Mesenteric fat pad (tissue), 1 donor: ENCODE measurements at places on chromosomes 3 and 15. TPM values are rescaled to one million over a fixed set of nuclear protein-coding genes. Genes with fewer than 3 reads are reported as not detected.

DNA sequence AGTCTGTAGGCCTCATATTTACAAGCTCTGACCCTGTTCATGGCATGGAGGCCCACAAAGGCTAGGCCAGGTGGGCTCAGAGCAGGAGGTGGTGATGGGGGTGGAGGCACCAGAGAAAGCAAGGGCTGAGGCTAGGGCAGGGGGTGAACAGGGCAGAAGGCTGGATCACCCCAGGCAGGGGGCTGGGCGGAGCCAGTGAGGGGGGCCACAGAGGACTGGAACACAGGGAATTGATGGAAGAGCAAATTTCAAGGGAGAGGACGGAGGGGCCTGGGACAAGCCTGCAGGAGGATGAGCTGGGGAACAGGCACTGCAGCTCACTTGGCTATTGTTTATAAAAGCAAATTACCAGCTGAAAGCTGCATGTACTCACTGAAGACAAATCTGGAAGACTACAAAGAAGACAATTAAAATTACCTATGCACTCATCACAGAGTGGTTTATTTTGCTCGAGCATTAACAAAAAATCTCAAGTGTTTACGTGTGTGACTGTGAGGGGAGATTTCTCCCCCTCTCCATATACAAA is 11.0 kb downstream of the TNFAIP8L3 start:
- no peak for DNase-seq

DNA sequence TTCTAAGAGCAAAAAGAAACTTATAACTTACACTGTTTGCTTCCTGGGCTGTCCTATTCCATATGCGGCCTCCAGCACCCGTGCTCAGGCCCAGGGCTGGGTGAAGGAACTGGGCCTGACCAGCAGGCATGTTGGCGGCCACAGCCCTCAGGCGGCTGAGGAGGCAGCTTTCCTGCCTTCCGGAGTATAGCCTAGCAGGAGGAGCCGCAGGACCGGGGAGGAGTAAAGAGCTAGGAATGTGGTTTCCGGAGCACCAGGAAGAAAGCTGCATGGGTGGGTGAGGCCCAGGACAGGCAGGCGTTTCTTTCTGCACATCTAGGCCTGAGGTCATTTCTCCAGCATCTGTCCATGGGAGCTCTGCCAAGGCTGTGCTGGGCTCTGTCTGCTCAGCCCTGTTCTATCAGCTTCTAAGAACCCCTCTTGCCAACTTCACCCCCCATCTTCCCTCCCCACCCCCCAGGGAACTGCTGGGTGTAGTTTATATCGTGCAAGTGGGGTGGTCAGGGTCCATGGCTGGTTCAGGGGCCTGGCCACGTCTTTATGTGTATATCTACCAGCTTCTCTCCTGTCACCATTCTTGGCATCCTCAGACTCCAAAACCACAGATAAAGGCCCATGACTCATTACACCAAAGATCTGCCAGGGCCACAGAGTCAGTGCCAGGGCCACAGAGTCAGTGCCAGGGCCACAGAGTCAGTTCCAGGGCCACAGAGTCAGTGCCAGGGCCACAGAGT is 7.8 kb upstream of the KIF7 start:
- DNase-seq, result peak; percentile 89

- no peak for DNase-seq
These were observed 130.6 kb upstream of the FHIT start for GRCh38 chr3:61381745-61382392.

- no peak for DNase-seq
These were observed 246.5 kb upstream of the PEX5L start for GRCh38 chr3:180283251-180283650.

GRCh38 chr3:149011676-149012075 is 20.3 kb downstream of the GYG1 start:
- no peak for DNase-seq

- no peak for DNase-seq
These were observed 78.9 kb upstream of the GSK3B start for GRCh38 chr3:120173056-120173675.

GRCh38 chr3:71087143-71088018 is 496.1 kb downstream of the FOXP1 start:
- DNase-seq, result no peak

DNA sequence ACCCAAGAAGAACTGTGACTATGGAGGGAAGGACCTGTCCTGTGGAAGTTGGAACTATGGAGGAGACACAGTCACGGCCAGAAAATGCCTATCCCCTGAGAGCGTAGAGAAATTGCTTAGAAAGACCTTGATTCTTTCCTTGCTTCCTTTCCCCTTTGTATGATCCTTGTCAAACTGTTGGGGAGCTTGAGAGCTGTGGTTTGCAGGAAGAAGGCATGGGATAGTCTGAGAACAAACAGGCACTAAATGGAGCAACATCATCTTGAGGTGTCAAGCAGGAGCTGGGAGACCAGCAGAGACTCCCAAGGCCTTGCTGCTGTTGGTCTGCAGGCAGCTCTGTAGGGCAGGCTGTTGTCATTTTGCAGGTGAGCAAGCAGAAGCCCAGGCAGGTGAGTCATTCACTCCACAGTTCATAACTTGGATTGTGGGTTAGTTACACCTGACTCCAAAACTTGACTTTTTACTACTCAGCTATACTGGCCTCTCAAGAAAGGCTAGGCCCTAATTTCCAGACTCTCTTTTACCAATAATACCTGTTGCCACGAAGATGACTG is 298.9 kb downstream of the LRTM1 start:
- no peak for DNase-seq

- no peak for DNase-seq
These were observed 2.7 kb downstream of the TYRO3 start for GRCh38 chr15:41561777-41562145.

- peak; percentile 74 for DNase-seq
These were observed 48.0 kb upstream of the RAB6B start for GRCh38 chr3:133943639-133944141.

DNA sequence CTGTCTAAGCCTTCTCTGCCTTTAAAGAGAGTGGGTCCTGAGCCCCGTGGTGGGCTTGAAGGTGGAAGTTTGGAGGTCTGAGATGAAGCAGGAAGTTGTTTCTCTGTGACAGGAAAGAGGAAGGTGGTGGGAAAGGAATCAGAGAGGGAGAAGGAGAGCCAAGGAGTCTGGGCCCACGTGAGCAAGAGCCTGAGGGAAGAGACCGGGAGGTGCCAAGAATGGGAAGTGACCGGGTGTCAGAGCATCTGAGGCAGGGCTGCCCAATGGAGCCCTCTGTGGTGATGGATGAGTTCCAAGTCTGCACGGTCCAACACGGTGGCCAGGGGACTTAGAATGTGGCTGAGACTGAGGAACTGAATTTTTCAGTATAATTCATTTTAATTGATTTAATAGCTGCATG is 24.6 kb downstream of the ALDH1L1 start:
- peak; percentile 69 for DNase-seq

DNA sequence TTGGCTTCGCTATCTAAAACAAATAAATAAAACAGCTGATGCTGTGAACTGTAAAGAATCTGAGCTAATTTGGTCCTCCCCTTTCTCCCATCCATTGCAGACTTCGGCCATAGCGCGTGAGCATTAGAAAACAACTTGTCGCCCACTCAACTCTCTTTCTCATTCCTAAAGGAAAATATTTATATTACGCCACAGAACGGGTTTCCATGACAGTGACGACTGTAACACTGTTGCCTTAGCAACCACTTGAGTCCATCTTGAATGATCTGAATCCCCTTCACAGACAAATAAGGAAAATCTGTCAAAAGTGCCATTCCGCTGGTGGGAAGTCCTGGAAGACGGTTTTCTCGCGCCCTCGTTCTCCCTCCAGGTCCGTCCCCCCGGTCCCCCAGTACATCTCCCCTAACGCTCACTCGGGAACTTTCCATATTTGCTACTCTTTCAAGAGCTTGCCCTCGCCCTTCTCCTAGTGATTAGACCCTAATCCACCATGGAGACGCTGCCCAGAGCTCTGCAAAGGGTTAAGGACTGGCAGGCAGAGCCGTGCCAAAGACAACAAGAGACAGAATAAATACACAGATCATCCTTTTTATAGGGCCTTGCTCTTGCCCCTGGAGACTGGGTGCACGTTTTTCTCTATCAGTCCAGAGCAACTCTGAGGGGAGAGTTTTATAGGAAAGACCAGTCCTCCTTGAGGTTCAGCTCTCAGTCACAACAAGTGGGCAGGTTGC is 50.5 kb downstream of the CRYGS start:
- no peak for DNase-seq

DNA sequence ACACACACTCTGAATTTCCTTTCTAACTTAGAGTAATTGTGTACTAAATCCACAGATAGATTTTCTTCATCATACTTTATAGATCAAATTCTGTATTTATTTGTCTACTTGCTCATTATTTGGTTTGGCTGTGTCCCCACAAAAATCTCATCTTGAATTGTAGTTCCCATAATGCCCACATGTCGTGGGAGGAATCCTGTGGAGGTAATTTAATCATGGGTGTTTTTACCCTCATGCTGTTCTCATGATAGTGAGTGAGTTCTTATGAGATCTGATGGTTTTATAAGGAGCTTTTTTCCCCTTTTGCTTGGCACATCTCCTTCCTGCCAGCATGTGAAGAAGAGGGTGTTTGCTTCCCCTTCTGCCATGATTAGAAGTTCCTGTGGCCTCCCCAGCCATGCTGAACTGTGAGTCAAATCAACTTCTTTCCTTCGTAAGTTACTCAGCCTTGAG is 198.3 kb upstream of the TGFBR2 start:
- DNase-seq, result no peak

DNA sequence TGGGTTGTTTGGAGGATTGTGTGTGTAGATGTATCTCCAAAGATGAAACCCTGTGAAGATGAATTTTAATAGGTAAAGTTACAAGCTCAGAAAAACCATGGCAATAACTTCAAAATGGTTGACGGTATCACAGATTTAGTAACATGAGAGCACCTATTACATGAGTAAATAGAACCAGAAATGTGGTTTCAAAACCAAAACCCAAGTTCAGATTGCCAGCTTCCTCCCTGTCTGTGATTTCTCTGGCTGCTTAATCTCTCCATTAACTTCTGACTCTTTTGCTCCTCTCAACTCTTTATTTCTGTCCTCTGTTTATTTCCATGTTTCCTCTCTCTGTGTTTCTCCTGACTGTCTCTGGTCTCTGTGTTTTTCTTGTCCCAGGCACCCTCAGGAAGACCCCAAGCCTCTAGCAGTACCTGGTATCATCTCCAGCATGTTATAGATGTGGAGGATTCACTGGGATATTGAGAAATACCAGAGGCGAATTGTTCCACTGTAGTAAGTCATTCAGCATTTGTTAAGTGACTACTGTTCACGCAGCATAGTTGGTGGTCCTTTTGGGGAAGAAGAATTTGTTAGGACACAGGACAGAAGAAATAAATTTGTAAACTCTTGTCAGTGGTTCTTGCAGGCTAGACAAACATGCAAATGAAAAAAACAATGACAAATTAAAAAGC is 138.8 kb downstream of the BBX start:
- no peak for DNase-seq

The CHRD gene
- 11.3 TPM for total RNA-seq

The PPP2R3A gene
- 7.8 TPM for total RNA-seq

The CSPG4 gene
- 105 TPM for total RNA-seq
